ENCODE measurements at places on chromosomes 7 and 10.

DNA sequence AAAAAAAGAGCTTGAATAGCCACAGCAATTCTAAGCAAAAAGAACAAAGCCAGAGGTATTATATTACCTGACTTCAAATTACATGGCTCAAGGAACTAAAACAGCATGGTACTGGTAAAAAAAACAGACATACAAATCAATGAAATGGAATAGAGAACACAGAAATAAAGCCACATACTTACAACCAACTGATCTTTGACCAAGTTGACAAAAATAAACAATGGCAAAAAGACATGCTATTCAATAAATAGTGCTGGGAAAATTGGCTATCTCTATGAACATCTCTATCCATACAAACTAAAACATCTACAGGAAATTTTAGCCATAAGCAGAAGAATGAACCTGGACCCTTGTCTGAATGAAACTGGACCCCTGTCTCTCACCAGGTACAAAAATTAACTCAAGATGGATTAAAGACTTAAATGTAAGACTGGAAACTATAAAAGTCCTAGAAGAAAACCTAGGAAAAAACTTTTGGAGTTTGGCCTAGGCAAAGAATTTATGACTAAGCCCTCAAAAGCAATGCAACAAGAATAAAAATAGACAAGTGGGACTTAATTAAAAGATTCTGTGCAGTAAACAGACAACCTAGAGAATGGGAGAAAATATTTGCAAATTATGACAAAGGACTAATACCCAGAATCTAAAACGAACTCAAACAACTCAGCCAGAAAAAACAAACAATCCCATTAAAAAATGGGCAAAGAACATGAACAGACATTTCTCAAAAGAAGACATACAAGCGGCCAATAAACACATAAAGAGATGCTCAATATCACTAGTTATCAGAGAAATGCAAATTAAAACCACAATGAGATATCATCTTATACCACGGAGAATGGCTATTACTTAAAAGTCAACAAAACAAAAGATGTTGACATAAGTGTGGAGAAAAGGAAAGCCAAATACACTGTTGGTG, 72.8 kb upstream of the DDC start:
- no peak for DNase-seq

- DNase-seq, result peak; percentile 42
Observed at GRCh38 chr10:35336921-35337823, 863 bp downstream of the CCNY start.

DNA sequence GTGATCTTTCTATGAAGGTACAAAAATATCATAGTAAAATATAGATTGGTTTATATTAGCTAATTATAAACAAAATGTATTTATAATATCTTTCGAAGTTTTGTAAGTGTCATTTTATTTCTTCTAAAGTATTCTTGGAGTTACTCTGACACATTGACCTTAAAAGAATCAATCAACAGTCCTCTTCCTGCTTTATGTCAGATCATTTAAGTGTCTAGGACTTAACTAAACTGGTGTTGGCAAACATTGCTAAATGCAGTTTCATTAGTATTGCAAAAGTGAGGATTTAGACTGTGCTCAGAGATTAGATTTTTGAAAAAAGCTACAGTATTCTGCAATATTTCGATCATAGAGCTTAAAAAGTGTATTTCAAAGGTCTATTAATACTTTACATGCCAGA, 10.3 kb downstream of the GLCCI1 start:
- no peak for DNase-seq

GRCh38 chr10:63058236-63058635, 74.9 kb upstream of the NRBF2 start:
- DNase-seq, result peak; percentile 10

- no peak for DNase-seq
Observed at GRCh38 chr10:125149680-125150047, 10.7 kb downstream of the CTBP2 start.

GRCh38 chr7:71637578-71637977, 505.6 kb downstream of the GALNT17 start:
- DNase-seq, result no peak

DNA sequence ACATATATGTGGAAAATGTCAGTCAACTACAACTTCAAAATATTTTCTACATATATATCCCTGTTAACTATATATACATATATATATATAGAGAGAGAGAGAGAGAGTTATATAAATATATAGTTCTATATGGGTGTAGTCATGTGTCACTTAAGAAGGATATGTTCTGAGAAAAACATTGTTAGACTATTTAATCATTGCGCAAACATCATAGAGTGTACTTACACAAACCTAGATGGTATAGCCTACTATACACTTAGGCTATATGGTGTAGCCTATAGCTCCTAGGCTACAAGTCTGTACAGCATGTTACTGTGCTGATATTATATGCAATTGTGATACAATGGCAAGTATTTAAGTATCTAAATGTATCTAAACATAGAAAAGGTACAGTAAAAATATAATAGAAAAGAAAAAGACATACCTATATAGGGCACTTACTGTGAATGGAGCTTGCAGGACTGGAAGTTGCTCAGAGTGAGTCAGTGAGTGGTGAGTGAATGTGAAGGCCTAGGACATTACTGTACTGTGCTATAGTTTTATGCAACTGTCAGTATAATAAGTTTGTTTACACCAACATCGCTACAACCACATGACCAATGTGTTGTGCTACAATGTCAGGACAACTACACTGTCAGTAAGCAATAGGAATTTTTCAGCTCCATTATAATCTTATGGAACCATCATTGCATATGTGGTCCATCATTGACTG, 18.0 kb upstream of the FGL2 start:
- DNase-seq, result no peak

DNA sequence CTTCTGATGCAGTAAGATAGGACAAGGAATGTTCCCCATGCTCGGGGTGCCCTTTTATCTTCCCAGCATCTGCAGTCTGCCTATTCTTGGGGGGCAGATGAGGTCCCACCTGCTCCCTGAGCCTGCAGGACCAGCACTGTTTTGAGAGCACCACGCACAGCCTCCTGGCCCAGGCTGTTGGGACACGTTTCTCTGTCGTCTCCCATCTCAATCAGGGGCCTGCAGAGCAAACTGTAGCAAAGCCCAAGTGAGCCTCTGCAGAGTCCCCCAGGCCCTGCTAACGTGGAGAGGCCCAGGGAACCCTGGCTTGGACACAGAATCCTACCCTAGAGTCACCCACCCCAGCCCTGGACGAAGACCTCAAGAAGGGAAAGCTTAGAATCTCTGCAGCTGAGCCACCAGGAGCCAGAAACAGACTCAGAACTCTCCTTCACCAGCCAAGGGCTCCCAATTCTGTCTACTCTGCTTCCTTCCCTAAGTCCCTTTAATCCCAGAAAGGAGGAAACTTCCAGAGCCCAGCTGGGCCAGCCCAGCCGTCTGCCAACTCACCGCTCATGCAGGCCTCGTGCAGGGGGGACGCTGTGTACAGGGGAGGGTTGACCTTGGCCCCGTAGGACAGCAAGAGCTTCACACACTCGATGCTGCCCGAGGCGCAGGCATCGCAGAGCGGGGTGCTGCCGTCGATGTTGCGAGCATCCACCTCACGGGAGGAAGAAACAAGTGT, 15.6 kb downstream of the ASB13 start:
- peak; percentile 56 for DNase-seq

DNA sequence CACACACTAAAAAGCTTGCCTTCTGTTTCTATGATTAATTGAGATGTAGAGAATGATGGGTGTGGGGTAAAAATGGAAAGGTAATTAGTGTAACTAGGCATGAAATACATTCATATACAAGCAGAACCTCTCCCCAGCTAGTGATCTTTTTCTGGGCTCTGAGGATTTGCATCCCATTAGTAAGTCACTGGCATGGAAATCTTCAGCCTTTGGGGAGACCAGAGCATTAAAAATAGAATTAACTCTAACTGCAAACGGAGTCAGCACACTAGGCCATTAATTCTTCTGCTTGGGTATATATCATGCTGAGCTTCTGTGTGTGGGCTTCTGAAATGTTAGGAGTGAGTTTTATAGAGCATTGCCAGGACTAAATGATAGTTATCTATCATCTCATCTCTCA, 128.9 kb downstream of the HDAC9 start:
- no peak for DNase-seq

- no peak for DNase-seq
Observed at GRCh38 chr10:16909271-16909767, 92.1 kb upstream of the RSU1 start.

DNA sequence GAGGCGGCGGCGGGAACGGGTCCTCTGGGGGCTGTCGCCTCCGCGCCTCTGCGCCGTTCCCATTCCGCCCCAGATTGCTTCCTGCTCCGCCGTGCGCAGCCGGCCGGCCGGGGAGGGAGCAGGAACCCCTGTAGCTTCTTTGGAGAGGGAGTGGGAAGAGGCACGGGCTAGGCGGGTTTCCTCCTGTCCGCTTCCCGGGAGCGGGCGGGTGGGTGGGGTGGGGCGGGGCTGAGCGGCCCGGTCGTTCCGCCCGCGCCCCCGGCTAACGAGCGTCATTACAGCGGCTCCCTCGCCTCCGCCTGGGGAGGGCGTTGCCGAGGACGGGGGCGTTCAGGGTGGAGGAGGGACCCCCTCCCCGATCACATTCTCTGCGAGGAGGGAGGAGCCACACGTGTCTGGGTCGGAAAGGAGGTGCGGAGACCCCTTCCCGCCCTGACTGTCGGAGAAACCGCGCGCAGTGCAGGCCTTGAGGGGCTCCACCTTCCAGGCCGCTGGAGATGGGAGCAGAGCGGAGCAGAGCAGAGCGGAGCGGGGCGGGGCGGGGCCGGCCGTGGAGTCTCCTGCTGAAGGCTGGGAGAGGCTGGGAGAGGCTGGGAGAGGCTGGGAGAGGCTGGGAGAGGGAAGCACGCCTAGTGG, 39.7 kb downstream of the AGAP3 start:
- DNase-seq, result peak; percentile 65

- no peak for DNase-seq
Observed at GRCh38 chr7:100687751-100688300, 6.2 kb downstream of the GIGYF1 start.

- DNase-seq, result no peak
Observed at GRCh38 chr10:88682491-88682890, 18.2 kb downstream of the LIPF start.

GRCh38 chr10:58322072-58322834, 12.6 kb upstream of the UBE2D1 start:
- no peak for DNase-seq

GRCh38 chr7:159136442-159136841, 8.2 kb downstream of the VIPR2 start:
- DNase-seq, result no peak

GRCh38 chr7:2204446-2204845, 28.3 kb downstream of the MAD1L1 start:
- DNase-seq, result no peak

- no peak for DNase-seq
Observed at GRCh38 chr7:149772956-149773434, 393 bp downstream of the ZNF467 start.

DNA sequence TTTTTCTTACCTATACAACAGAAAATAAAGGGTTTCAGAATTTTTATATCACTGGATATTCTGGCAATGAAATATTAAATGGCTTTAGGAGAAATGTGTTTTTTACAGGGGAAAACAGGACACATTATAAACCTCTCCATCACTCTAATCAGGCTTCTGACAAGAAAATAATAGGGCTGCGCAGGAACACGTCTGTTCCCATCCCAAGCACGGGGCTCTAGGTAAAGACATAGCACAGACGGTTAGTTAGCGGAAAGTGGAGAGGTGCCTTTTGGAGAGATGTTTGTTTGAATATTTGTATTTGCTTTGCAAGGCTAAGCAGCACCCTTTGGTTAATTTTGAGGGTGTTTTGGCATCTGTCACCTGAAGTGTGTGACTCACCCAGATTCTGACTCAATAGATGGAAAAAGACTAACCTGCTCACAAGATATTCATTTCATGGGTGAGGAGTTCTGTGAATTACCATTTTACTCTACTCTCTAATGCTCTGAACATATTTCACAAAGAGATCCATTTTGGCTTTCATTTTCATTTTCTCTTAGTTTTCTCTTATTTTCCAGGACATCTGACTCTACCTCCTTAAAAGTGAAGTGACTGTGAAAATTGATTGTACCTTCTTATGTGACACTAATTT, 174.5 kb upstream of the AKR1E2 start:
- no peak for DNase-seq

GRCh38 chr7:41459623-41460261, 243.1 kb downstream of the INHBA start:
- no peak for DNase-seq

- no peak for DNase-seq
Observed at GRCh38 chr7:94350734-94351133, 44.0 kb upstream of the COL1A2 start.

DNA sequence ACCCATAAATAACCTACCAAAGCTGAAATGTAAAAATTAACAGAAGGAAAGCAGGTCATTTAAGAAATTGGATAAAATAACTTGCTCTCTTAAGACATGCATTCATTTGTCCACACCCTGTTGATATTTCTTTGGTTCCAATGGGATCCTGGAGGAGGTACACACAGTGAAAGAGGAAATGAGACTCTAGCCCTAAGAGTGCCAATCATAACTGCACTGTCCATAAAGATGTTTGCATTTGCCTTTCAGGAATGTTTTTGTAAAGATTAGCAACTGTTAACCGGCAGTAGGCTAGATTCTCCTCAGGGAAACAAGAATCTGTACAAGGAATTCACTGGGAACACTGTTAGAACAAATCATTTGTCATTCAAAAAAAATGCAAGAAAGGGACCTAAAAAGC, 61.0 kb downstream of the MEOX2 start:
- DNase-seq, result no peak

GRCh38 chr10:100485801-100486495, 23.1 kb downstream of the WNT8B start:
- no peak for DNase-seq

- DNase-seq, result no peak
Observed at GRCh38 chr10:64261676-64262075, 740.5 kb downstream of the REEP3 start.

GRCh38 chr10:44259090-44259874, 125.6 kb downstream of the CXCL12 start:
- no peak for DNase-seq

GRCh38 chr7:155386608-155387007, 71.3 kb upstream of the EN2 start:
- DNase-seq, result no peak

DNA sequence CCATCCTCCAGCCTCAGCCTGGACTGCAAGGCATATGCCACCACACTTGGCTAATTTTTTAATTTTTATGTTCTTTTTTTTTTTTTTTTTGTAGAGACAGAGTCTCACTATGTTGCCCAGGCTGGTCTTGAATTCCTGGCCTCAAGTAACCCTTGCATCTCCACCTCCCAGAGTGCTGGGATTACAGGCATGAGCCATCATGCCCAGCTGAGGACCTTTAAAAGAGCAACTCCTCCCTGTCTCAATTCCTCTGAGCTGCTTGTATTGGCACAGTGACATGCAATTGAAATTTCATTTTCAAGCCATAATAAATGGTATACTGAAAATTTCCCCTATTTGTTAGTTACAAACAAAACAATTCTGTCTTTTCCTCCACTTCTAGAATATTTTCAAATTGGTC, 19.5 kb downstream of the DNAJB9 start:
- no peak for DNase-seq

GRCh38 chr7:73615886-73616285, 8.4 kb downstream of the MLXIPL start:
- no peak for DNase-seq

Measured in tongue (tissue), 3 donors.